ENCODE measurements at places on chromosomes 7 and 10.

- DNase-seq, result no peak
Measured at GRCh38 chr7:90611115-90611514, 15.0 kb downstream of the CDK14 start.

GRCh38 chr7:82012453-82012852 is 242.6 kb upstream of the HGF start:
- DNase-seq, result no peak

DNA sequence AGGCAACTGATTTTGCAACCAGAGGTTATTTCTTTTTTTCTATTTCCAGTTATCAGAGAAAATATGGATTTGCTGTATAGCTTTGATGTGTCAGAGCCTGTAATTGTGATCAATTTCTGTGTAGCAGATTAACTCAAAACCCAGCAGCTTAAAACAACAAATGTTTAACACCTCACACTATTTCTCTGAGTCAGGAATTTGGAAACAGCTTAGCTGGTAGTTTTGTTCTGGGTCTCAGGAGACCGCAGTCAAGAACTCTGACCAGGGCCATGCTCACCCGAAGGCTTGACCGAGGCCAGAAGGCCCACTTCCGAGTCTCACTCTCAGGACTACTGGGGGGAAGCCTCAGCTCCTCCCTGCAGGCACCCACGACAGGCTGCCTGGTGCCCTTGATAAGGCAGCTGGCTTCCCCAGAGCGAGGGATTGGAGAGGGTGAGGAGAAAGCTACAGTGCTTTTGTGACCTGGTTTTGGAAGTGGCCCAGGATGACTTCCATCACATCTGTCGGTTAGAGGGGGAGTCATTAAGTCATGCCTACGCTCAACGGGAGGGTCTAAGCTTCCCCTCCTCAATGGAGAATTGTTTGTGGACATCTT is 105.7 kb upstream of the SHH start:
- no peak for DNase-seq

DNA sequence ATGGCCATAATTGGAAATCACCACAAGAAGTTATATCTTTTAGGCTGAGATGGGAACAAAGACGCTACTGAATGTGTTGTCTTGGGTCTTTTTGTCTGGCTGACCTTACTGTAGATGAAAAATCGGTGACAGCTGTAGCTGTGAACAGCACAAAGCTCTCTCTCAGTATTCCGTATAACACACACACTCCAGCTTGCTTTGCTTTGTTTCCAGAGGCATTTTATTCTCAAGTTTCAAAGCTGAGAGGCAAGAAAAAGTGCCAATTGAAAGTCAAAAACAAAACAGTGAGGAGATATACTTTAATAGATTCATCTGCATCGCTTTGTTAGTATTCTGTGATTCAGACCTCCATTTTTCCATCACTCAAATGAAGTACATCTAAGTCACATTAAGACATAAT is 39.6 kb upstream of the CABCOCO1 start:
- no peak for DNase-seq

DNA sequence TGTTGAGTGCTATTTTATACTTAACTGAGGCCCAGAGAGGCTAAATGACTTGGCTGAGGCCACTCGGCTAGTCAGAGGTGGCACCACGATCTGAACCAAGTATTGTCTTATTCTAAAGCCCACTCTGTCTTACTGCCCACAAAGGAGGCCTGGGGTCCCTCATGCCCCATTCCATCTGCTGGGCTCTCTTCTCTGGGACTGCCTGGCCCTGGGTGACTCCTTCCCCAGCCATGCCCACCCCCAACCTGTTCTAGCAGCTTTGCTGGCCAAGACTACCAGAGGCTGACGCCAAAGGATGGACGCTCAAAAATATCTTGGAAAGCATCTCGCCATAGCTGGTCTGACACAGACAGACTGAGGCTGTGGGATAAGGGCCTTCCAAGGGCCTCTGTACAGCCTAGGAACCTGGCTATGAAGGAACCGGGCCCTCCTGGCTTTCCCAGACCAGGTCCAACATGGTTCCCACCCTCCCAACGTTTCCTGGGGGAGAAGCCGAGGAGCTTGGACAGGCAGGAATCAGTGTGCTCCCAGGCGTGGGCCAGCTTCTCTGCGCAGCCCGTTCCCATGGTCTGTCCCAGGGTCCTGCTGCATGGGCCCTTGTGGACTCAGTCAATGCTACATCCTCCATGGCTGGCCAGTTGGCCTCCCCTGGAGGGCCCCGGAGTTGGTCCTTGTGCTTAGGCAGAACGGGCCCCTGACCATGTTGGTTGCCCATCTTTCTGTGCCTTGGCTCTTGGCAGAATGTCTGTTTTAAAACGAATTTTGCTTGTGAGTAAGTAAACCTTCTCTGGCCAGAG is 11.7 kb downstream of the HSPA12A start:
- no peak for DNase-seq

Measured in CD4-positive, alpha-beta T cell treated with Interferon gamma for 1 hour (primary cell).